DMS153 (cell line): ENCODE measurements at places on chromosomes 12 and 14.
A peak's percentile ranks its signal among the peaks of the same experiment; 100 is the strongest.

GRCh38 chr14:99745307-99745951 is 47.8 kb upstream of the EML1 start:
- no peak for DNase-seq

GRCh38 chr12:4307593-4308333 is 13.2 kb upstream of the TIGAR start:
- DNase-seq, result peak; percentile 87

GRCh38 chr12:70619471-70620152 is 17.6 kb downstream of the PTPRB start:
- DNase-seq, result no peak

- no peak for DNase-seq
These were observed 137.1 kb downstream of the BRMS1L start for GRCh38 chr14:35963209-35963608.

GRCh38 chr12:14961466-14962152 is at the start of gene ARHGDIB:
Gene ARHGDIB (minus strand): TSS chr12:14961601. CDS start chr12:14950712, 10,889 bp downstream.
- no peak for DNase-seq

- no peak for DNase-seq
These were observed 63.8 kb downstream of the PTGER2 start for GRCh38 chr14:52377940-52378339.

DNA sequence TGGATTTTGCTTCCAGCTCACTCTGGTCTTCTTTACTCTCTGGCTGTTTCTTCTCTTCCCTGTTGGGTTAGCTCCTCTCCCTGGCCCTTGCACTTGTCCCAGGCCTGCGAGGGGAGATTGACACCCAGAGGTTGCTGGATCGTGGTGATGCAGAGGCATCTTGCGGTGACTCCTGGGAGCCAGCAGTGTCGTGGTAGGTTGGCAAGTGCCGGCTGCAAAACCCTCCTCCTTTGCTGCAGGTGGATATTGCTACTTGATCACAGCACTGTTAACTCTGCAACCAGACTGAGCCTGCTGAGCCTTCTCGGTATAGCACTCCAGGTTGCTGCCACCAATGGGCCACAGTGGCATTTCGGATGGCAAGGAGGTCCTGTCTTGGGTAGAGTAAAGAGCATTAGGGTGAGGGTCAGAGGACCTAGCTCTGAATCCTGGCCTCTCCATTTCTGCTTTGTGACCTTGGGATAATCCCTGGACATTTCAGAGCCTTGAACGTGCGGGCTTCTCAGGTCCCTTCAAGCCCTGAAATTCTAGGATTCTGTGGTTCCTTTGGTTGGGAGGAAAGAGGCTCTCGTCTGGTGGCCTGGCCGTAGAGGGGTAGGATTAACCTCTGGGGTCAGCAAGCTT is 87.4 kb downstream of the TSPAN9 start:
- no peak for DNase-seq

DNA sequence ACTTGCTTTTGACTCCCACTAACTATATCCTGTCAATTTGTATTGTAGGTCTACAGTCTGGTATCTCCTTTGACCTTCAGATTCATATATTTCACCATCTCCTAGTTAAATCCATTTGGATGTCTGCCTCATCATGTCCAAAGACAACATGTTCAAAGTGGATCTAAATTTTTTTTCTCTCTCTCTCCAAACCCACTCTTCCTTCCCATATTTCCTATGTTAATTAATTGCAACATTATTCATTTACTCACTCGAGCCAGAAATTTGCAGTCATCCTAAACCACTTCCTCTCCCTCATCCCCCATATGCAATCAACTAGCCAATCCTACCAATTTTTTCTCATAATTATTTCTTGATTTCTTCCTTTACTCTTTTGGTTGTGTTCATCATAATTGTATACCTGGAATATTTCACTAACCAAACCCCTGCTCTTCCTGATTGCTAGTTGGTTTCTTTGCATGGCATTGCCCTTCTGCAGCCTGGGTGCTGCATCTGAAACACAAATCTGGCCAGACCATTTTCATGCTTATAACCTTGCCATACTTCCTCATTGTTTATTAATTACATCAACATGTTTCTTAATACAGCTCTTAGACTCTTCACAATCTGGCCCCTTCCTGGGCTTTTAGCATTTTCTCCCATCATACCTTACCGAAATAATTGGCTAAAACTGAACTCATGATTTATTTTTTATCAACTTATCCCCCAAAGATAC is 442.2 kb downstream of the ADAMTS20 start:
- no peak for DNase-seq

GRCh38 chr12:92717202-92717601 is 14.4 kb downstream of the PLEKHG7 start:
- no peak for DNase-seq

DNA sequence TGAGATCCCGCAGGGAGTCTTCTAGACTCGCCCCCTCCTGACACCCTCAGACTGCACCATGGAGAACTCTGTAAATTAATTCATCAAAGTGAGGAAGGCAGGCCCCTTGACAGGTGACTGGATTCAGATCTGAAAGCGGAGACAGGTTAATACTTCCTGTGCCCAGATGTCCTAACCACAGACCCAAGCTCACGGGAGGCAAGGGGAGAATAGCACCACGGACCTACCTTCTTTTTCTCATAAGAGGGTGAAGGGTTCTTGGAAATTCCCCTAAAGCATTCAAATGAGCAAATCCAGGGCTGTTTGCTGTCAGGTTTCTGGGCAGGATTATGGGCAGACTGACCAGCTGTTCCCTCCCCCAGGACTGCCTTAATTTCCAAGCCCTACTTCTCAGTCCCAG is 170.0 kb downstream of the ZFP36L1 start:
- no peak for DNase-seq

DNA sequence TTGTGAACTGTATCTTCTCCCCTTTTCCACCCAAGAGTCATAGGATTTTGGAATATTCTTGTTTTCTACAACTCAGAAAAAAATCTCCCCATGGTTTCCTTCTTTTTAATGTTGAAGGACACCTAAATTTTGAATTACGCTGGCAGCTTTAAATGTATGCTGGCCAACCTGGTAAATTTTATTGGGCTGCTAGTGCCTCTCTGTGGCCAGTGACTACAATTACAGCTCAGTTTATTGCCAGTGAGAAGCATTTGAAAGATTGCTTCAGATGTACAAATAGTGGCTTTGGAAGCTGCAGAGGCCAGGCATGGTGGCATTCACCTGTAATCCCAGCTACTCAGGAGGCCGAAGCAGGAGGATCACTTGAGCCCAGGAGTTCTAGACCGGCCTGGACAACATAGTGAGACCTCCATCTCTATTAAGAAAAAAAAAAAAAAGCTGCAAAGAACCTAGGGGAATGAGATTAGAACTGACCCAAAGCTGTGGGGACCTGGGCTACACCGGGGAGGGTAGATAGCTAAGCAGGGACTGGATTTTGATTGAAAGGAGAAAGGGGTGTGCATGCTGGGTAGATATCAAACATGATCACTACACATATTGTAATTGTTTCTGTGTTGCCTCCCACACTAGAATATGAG is 7.6 kb upstream of the RAB21 start:
- peak; percentile 55 for DNase-seq

DNA sequence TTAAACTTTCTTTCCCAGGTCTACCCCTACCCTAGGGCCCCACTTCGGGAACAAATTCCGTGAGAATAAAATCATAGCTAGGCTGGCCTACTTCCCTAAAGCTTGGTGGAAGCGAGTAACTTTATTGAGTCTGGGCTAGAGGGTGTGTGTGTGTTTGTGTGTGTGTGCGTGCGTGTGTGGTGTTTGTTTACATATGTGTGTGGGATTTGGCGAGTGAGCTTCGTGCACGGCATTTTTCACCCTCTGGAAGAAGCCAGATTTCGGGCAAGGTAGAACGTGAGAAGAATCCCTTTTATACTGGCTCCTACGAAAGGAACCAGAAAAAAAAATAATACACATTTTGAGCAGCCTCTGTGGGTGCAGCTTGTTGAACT is 7.5 kb upstream of the LHX5 start:
- no peak for DNase-seq

- DNase-seq, result no peak
These were observed 39.7 kb upstream of the PCED1B start for GRCh38 chr12:47039756-47040155.

DNA sequence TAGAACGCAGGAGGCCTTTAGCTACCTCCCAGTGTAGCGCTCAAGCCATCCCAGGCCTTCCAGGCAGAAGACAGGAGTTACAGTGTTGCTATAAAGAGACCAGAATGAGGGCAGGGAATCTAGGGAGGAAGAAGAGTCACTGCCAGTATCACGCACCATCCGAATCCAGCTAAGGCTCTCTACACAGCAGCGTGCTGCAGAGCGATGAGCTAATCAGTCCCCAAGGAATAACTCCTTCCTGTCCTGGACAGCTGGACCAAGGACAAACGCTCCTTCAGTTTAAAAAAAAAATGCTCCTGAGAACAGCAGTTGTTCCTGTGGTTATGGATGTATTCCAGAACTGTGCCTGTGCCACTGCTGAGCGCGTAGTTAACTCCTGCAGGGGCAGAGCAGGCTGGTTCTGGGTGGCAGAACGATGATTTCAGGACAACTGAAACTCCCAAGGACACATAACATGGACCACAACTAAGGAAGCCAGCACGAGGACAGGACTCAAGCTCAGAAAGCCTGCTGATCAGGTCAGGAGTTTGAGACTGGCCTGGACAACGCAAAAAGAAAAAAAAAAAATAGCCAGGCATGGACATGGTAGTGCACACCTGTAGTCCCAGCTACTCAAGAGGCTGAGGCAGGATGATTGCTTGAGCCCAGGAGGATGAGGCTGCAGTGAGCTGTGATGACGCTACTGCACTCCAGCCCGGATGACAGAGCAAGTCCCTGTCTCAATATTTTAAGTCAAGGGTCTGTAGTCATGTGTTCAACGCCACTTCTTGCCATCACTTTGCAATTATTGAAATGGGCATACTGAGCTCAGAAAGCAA is 2.6 kb downstream of the IFFO1 start:
- no peak for DNase-seq

DNA sequence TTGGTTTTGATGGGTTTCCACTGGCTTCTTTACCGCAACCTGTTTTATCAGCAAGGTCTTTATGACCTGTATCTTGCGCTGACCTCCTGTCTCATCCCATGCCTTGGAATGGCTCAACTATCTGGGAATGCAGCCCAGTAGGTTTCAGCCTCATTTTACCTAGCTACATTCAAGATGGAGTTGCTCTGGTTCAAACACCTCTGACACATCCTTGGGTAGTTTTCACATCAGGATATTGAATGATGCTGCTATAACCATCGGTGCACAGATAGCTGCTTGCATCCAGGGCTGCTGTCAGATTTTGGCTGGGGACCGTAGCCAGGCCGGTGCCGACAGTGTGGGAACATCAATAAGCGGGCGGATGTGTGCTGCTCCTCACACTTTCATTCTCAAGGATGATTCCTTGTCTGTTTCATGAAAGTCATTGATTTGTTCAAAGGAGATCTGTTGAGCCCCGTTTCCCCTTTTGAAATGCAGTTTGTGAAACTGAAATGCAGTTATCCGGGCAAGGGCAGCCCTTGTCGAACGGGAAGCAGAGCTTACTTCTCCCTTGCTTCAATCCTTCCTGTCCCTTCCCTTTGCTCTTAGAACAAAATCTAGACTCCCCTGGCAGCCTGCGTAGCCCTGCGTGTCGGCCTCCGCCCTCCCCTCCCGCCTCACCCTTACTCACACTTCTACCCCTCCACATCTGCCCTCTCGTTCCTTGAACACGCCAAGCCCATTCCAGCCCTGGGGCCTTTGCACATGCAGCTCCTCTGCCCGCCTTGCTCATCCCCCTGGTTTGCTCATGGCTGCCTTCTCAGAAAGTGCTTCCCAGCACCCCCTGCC is 49.2 kb upstream of the NCOR2 start:
- no peak for DNase-seq

- DNase-seq, result no peak
These were observed 111.1 kb downstream of the KITLG start for GRCh38 chr12:88469154-88469553.

DNA sequence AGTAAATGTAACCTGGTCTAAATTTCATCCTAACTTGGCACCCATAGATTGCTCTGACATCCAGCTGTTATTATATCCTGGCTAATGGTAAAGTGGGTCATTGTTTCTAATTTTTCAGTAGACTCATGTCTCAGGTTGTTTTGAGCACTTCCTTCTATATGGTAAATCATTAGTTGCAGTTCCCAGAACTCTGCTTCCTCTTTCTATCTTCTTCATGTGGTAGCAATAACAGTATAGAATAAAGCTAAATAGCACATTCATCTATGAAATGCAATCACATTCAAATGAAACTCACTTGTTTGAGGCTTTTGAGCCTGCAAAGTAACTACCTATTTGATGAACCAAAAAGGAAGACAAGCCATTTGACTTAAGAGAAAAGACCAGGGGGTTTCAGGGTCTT is 65.1 kb upstream of the GZMB start:
- DNase-seq, result no peak

DNA sequence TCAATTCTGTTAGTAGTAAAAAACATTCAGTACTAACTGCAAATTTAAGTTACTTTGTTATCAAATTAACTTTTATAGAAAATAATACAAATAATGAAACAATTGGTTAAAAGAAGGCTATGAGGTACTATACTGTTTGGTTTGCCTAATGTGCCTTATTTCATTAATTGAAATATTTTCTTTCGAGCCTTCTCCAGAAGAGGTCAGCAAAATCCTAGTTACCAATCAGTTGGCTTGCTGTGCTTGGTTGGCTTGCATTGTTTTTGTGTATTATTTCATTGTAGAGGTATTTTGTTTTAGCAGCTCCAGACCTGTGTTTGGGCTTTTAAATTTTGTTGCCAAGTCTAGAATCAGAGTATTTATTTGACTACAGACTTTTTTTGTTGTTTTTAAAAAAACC is 68.5 kb downstream of the AEBP2 start:
- no peak for DNase-seq

- no peak for DNase-seq
These were observed 125.3 kb upstream of the ATF7IP start for GRCh38 chr12:14239935-14240872.

- DNase-seq, result no peak
These were observed 167.8 kb upstream of the HIF1A start for GRCh38 chr14:61527325-61528100.

DNA sequence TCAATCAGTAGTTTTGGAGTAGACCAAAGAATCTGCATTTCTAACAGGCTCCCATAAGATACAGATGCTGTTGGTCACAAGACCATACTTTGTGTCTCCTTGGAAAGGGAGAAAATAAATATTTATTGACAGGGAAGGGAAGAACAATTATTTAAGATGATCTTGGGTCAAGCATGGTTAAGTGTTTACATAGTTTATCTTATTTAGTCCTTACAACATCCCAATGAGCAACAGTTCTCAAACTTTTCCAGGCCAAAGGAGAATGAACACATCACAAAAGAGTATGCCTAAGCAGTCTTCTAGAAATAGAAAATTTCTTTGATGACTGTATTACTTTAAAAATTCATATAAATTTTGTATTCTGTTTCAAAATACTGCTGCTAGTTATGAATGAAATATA is 8.8 kb downstream of the LPCAT3 start:
- no peak for DNase-seq

- DNase-seq, result peak; percentile 28
These were observed 47.2 kb downstream of the PTPRB start for GRCh38 chr12:70590051-70590450.
